ENCODE measurements at places on chromosomes 16 and 17.
A peak's percentile ranks its signal among the peaks of the same experiment; 100 is the strongest.

DNA sequence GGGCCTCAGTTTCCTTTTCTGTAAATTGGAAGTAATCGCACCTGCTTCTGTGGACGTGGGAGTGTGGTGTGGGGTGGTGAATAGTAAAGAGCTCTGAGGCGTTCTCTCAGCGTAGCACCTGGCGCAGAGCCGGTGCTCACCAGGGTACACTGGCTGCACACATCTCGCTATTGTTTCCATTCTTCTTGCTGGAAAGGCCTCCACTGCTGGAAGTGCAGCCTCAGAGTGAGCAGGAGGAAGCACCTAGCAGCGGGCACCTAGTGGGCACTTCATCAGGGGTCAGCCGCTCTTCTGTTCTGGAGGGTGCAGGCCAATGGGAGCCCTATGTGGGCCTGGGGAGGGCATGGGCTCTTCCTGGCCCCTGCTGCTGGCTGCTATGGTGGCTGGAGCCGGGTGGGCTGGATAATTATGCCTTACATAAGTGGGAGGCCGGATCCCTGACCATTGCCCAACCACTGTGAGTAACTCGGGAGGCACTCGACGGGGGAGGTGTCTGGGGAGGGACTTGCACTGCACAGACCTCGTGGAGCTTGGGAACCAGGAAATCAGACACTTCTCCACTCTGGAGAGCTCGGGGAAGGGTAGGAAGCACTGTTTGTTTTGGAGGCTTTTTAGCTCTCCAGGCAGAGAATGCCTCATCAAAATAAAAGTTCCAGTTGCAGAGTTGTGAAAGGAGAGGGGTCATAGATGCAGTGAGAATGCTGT, 1.7 kb downstream of the MAP2K3 start:
- DNase-seq = peak; percentile 99

DNA sequence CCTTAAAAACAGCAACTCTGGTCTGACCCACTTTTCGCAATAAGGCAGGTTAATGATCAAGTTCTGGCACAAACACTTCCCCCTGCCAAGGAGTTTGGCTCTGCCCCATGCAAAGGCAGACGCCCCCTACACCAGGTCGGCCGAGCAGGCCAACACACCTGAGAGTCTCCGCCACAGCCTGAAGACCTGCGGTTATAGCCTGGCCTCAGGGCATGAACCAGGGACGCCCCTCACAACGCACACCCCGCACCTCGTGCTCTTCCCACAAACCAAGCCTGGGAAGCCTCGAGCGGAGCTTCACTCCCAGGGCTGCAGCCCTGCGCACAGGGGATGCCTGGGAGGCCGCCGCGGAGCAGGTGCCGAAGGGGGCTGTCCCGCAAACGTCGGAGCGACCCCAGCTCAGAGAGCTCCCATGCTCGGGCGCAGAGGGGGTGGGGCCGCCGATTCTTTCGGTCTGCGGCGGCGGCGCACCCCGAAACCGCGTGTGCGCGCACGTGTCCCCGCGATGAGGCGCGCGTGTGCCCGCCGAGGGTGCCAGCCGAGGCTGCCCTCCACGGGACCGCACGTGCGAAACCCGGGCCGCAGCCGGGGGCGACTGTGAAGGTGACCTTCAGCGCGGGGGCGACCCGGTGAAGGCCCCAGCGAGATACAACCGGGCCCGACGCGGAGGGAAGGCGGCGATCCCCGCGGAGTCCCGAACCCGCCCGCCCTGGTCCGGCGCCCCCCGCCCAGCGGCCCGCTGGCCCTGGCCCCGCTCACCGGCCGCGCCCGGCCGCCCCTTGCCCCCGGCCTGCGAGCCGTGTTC, 559 bp downstream of the CLUH start:
- DNase-seq = peak; percentile 44

- DNase-seq = no peak
These were observed 8.3 kb downstream of the UBE2G1 start for GRCh38 chr17:4358154-4358553.

- no peak for DNase-seq
These were observed 7.4 kb downstream of the NLRC3 start for GRCh38 chr16:3569851-3570250.

- no peak for DNase-seq
These were observed 1.4 kb downstream of the CYB5D2 start for GRCh38 chr17:4144422-4144747.

- DNase-seq = peak; percentile 31
These were observed 999 bp downstream of the XYLT1 start for GRCh38 chr16:17469741-17470181.

GRCh38 chr17:71409137-71409536, 711.7 kb upstream of the SOX9 start:
- DNase-seq = no peak

GRCh38 chr16:8818504-8819270, 21.0 kb downstream of the PMM2 start:
- no peak for DNase-seq

DNA sequence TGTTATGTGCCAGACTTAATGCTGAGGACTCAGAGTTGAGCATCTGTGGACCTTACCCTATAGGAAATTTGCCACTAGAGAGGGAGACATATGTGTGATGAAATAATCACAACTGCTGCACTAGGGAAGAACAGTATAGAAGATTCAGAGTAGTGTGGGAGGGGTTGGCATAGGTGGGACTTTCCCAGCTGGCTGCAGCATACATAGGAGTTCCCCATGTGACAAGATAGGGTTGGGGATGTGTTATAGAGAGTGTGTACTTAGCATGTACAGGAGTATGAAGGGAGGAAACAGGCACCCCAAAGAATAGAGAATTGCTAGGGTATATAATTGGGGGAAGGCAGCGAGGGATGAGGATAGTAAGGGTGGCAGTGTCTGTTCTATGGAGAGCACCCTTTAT, 2.9 kb downstream of the NUP93 start:
- DNase-seq = no peak

- DNase-seq = no peak
These were observed 25.3 kb upstream of the LITAF start for GRCh38 chr16:11611871-11612664.

DNA sequence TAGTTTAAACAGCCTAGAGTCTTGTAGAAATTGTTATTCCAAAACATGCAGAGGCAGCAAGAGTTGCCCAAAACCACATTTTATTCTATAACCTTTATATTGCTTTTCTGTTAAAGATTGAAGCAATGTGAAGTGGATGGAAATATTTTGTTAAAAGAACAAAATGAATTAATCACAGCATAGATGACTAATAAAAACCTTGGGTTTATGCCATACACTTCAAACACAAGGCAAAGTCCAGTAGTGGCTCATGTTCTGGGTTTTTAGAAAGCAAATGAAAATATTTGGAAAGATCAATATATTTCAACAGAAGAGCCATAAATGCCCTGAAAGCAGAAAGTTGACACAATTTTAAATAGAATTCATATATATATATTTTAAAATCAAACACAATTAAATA, 36.7 kb upstream of the ULK2 start:
- no peak for DNase-seq

DNA sequence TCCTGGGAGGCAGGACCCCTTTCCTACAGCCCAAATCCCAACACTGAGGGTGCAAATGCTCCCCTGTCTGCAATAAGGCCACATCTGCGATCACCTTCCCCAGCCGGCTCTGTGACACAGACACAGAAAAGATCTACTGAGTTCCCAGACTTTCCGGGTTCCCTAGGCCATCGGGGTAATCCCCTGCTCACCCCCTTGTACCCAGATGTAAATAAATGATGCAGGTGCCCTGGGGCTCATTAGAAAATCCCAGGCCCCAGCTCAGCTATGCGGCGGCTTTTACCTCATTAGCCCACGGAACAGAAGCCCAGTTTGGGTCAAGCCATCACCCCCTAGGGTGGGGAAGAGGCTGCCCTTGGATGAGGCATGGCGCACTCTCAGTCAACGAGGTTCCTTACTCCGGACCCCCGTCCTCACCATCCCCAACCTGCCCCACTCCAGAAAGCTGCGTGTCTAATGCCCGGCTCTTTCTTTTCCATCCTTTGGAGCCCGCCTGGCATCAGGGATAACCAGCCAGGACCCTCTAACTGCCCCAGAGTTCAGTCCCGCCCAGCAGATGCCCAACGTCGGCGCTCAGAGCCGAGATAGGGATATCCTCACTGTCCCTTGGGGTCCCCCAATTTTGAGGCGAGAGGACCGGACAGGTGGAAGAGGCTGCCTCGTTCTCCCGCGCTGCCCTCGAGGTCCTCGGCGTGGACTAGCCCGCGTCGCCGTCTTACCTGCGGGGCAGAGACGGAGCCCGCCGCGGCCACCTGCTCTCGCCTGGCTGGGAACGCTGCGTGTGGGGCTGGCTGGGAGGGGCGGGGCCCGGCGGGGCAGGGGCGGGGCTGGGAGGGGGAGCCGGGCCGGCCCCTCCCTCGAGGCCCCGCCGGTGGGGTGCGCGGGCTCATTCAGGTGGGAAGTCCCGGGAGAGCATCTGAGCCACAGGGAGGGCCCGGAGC, at the start of gene ZNF385C:
ZNF385C (minus strand) TSS at position 783 of the 941 bp plus-strand sequence. CDS start 35,417 bp downstream, outside the sequence.
- no peak for DNase-seq

GRCh38 chr16:1938316-1938715, 4.7 kb downstream of the MSRB1 start:
- no peak for DNase-seq

- peak; percentile 77 for DNase-seq
These were observed at the start of gene CES2 for GRCh38 chr16:66935314-66936011. Gene CES2, plus strand, starts transcription at chr16:66935516. Its CDS starts 120 bp downstream, at chr16:66935636.

GRCh38 chr16:55534756-55535155, 25.9 kb downstream of the LPCAT2 start:
- DNase-seq = no peak

DNA sequence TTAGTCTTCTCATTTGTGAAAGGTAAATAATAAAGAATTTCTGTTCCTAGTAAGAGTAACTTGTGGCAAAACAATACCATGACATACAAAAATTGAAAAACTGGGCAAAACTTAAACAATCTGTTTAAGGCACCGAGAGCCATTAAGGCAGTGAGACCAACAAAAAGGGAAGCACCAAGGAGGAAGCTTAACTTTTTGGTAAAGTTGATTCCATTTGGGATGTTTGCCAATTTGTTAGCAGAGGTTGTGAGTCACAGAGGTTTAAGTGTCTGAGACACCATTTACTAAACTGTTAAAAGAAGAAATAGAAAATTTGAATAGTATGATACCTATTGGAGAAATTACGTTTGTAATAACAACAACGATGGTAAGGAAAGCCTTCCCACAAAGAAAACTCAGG, 4.9 kb downstream of the SLC35G3 start:
- DNase-seq = no peak

GRCh38 chr17:74981979-74982662, 5.3 kb upstream of the CDR2L start:
- DNase-seq = peak; percentile 75

Measured in hepatic stellate cell (primary cell).